Mesothelial cell of epicardium (in vitro differentiated cells): ENCODE measurements at places on chromosomes 7 and 10. TPM values are rescaled to one million over a fixed set of nuclear protein-coding genes. Genes with fewer than 3 reads are reported as not detected.
A peak's percentile ranks its signal among the peaks of the same experiment; 100 is the strongest.

Gene PLA2G12B
- total RNA-seq = not detected in 3 replicates

Gene ZNF804B
- total RNA-seq = 0.38 to 0.66 TPM (median 0.47 TPM) in 3 replicates

Gene SPDYE3
- not detected in 3 replicates for total RNA-seq

Gene AZGP1
- 0.27 to 0.56 TPM in 2 of 3 replicates, not detected in the other for total RNA-seq

Gene LRIT1
- not detected in 3 replicates for total RNA-seq

Gene ANXA8
- total RNA-seq = 2.0 to 2.8 TPM (median 2.3 TPM) in 3 replicates

Gene RARRES2
- 24.9 to 26.4 TPM (median 26.2 TPM) in 3 replicates for total RNA-seq

Gene SOSTDC1
- total RNA-seq = 12.7 to 13.6 TPM (median 13.0 TPM) in 3 replicates

GRCh38 chr7:22088827-22089226 lies 143.1 kb upstream of the CDCA7L start:
- no peaks in the 10 kb centered on the region for H3K36me3 ChIP-seq
- H3K4me1 ChIP-seq = peaks cover 5% of the 10 kb centered on the region
- peaks cover 9% of the 10 kb centered on the region for H3K27me3 ChIP-seq
- DNase-seq = no peak
- no peak overlapping the region for H3K27ac ChIP-seq
- H3K4me3 ChIP-seq = no peak overlapping the region

DNA sequence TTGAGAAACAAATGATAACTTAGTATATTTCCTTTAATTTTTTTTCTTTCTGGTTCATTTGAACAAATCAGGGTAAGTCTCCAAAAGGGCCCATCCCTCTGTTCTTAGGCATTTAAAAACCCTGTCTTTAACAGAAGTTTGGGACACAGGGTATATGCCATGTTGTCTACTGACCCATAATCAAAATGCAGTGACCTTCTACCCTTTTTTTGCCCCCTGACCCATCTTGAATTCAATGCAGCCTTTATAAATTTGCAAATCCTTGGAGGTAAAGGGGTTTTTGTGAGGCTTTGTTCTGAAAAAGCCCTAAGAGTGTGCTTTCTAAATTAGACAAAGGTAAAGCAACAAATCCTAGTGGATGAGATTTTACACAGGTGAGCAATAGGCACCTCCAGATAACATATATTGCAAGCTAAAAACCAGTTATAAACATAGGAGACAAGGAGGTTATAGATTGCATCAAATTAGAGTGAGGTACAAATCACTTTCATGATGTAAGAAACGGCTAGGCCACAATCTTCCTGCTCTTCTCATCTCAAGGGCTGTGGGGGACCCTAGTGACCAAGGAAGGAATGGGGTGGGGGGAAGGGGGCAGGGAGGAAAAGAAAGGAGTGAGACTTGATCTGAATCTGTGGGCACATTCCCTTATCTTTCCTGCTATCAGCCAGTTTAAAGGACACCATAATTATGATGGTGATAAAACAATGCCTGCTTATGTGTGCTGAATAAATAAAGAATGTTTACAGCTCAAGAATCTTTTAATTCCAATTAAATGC lies 2.7 kb downstream of the SKIDA1 start:
- DNase-seq = no peak
- H3K4me3 ChIP-seq = peak overlapping the region; percentile 60
- no peaks in the 10 kb centered on the region for H3K36me3 ChIP-seq
- H3K4me1 ChIP-seq = peaks cover 80% of the 10 kb centered on the region
- H3K27me3 ChIP-seq = no peaks in the 10 kb centered on the region
- peak overlapping the region; percentile 98 for H3K27ac ChIP-seq

DNA sequence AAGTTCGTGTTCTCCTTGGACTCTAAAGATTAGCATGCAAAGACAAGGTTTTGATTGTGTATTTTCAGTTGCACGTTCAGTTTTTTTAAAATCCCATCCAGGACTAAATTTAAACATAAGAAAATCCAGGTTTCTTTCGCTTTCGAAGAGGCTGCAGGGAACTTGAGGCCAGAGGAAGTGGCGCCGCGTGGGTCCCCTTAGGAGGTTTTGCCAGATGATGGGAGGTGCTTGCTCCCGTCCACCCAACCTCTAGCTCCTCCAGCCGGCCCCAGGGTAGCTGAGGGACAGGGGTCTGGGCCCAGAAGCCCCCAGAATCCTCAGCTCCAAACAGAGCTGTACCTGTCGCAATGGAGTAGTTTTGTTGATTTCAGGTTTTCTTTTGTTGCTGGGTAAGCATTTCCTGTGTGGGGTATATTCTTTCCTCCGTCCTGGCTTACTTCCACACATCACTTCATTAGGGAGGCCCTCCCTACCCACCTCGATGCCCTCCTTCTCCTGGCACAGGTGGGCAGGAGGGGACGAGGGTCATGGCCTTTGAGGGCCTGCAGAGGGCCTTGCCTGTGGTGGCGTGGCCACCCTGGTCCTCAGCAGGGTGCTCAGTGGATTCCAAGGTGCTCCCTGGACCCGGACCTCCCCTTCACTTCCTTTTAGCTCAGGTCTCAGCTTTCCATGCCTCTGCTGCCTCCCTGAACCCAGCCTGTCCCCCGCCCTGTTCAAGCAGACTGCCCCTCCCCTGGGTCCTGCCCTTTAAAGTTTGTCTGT lies 32.6 kb downstream of the LHPP start:
- no peaks in the 10 kb centered on the region for H3K4me1 ChIP-seq
- peaks cover 9% of the 10 kb centered on the region for H3K36me3 ChIP-seq
- no peak for DNase-seq
- H3K27ac ChIP-seq = no peak overlapping the region
- H3K27me3 ChIP-seq = no peaks in the 10 kb centered on the region

DNA sequence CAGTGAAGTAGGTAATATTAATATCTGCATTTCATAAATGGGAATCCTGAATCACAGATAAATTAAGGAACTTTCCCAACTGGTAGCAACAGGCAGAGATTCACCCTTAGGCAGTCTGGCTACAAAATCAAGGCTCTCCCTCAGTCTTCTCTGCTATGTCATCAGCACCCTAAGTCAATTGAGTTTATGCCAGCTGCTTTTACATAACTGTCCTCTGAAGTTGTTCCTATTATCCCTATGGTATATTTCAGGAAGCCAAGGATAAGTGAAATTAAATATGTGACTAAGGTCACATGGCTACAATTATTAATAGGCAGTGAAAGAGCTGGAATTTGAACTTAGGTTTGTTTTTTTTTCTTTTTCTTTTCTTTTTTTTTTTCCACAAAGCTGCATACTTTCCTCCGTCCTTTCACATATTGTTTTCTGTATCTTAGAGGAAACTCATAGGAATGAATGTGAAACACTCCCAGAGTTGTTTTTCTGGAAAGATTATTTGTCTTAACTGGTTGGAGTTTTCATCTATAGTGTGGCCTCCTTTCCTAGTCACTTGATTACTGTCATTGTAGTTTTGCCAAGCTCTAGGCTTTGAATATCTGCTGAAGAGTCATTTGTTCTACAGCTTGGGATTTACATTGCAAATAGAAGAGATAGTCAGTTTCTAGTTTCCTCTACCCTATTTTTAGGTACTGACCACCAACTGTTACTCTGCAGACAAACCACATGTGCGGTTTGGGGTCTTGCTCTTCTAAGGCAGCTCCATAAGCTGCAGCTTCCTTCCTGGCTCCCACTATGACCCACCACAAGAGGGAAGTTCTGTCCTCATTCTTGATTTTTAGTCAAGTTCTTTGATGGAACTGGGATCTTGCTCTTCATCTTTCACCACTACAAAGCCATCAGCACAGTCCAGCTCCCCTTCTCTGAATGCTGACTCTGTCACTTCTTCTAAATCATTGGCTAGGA lies 338.0 kb upstream of the KIAA1217 start:
- H3K36me3 ChIP-seq = no peaks in the 10 kb centered on the region
- no peak overlapping the region for H3K4me3 ChIP-seq
- no peaks in the 10 kb centered on the region for H3K27me3 ChIP-seq
- peaks cover 29% of the 10 kb centered on the region for H3K4me1 ChIP-seq
- DNase-seq = no peak
- peak overlapping the region; percentile 7 for H3K27ac ChIP-seq

DNA sequence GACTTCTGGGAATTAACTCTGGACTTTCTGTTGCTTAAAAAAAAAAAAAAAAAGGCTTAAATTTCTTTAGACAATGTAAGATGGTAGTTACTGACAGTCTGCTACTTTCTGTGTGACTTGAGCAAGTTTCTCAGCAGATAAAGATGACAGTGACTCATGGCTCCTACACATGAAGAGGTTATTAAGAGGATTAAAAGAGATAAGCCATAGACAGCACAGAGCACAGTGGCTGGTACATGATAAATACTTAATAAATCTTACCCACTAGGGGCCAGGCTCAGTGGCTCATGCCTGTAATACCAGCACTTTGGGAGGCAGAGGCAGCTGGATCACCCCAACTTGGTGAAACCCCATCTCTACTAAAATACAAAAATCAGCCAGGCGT lies 174.8 kb downstream of the JAZF1 start:
- no peak overlapping the region for H3K4me3 ChIP-seq
- peaks cover 30% of the 10 kb centered on the region for H3K4me1 ChIP-seq
- no peak for DNase-seq
- H3K36me3 ChIP-seq = no peaks in the 10 kb centered on the region

DNA sequence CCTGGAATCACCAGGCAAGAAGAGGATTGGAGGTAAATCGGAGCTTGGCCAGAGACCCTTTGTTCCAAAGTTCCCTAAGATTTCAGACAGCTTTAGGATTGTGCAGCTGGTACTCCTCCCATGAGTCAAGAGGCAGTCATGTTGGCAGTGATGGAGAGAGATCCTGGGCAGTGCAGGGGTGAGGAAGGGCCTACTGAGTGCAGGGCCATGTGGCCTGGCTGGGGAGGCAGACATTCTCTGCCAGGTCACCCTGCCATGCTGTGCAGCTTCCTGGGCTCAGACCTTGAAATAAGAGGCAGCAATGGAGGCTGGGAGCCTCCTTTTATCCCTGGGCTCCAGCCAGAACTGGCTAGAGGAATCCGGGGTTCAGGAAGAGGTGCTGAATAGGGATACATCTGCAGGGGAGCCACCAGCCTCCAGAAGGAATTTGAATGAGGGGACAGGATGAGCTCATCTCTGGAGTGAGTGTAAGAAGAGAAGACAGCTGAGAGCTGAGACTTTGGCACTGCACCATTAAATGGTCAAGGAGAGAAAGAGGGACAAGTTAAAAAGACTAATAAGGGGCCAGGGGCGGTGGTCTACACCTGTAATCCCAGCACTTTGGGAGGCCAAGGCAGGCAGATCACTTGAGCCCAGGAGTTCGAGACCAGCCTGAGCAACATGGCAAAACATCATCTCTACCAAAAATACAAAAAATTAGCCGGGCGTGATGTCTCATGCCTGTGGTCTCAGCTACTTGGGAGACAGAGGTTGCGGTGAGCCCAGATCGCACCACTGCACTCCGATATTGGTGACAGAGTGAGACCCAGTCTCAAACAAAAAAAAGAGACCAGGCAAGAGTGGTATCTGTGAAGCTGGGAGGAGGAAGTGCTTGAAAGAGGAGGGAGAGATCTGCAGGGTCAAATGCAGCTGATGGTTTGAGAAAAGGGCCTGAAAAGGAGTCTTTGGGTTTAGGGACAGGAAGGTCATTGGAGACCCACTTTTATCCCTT lies 12.0 kb downstream of the SFTPD start:
- no peaks in the 10 kb centered on the region for H3K36me3 ChIP-seq
- DNase-seq = no peak
- H3K4me1 ChIP-seq = no peaks in the 10 kb centered on the region

- no peak overlapping the region for H3K27ac ChIP-seq
- DNase-seq = no peak
- no peak overlapping the region for H3K4me3 ChIP-seq
- no peaks in the 10 kb centered on the region for H3K36me3 ChIP-seq
- peaks cover under 1% of the 10 kb centered on the region for H3K4me1 ChIP-seq
These were observed 284.8 kb downstream of the C7orf25 start for GRCh38 chr7:42627101-42627500.

- DNase-seq = no peak
- no peak overlapping the region for H3K4me3 ChIP-seq
- no peaks in the 10 kb centered on the region for H3K4me1 ChIP-seq
These were observed 64.5 kb downstream of the HIF1AN start for GRCh38 chr10:100600218-100600617.

GRCh38 chr10:77774940-77775391 lies 137.4 kb upstream of the KCNMA1 start:
- no peak overlapping the region for H3K27ac ChIP-seq
- DNase-seq = no peak
- peaks cover 24% of the 10 kb centered on the region for H3K36me3 ChIP-seq
- no peak overlapping the region for H3K4me3 ChIP-seq
- no peaks in the 10 kb centered on the region for H3K4me1 ChIP-seq

DNA sequence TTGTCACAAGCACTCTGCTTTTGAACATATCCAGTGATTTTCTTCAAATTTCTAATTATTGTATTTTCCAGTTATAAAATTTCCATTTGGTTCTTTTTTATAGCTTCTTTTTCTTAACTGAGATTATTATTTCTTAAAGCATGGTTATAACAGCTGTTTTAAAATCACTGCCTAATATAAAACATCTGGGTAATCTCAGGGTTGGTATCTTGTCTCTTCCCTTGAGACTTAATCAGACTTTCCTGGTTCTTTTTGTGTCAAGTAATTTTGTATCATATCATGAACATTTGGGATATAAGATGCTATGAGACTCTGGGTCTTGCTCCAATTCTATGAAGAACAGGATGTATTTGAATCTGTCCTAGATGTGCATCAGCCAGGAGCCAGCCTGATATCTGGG lies 93.6 kb downstream of the HIBADH start:
- no peak overlapping the region for H3K4me3 ChIP-seq
- no peaks in the 10 kb centered on the region for H3K27me3 ChIP-seq
- H3K36me3 ChIP-seq = peaks cover 39% of the 10 kb centered on the region
- peaks cover 9% of the 10 kb centered on the region for H3K4me1 ChIP-seq

DNA sequence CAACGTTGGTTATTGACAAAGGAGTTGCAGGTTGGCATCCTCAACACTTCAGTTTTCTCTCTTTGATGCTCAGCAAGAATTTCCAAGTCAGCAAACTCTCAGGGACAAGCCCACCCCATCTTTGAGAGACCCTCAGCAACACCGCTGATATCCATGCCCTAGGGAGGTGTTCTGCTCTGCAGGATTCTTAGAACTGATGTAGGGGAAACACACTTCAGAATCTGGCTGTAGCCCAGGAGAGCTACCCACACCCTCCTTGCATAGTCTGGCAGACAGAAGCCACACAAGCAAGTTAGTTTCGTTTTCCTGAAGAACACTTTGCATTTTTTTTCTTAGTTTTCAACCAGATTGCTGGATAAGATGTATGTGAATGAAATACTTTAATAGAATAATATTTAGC lies 822 bp downstream of the SAMD9L start:
- no peaks in the 10 kb centered on the region for H3K36me3 ChIP-seq
- peak overlapping the region; percentile 53 for H3K27ac ChIP-seq
- no peak for DNase-seq
- H3K4me3 ChIP-seq = peak overlapping the region; percentile 29
- peaks cover 52% of the 10 kb centered on the region for H3K27me3 ChIP-seq

DNA sequence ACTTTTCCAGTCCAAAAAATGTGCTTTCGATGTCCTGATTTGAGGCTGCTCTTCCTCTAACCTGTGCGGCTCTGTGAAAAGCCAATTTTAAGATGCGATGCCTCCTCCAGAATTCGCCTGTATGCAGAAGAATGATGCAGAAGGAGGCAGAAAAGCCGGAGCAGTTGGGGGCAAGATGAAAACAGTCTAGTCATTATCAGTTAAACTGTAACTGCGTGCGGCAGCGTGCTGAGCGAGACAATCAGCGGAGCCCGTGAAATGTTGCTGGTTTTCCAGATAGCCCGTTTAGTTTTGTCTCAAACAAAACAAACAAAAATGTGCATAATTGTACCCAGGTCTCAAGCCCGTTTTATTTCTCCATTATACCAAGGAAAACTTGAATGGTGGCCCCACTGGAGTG lies 137.0 kb upstream of the FGFR2 start:
- H3K27ac ChIP-seq = no peak overlapping the region
- no peak overlapping the region for H3K4me3 ChIP-seq
- no peak for DNase-seq
- H3K36me3 ChIP-seq = no peaks in the 10 kb centered on the region

- DNase-seq = no peak
- no peak overlapping the region for H3K4me3 ChIP-seq
- no peak overlapping the region for H3K27ac ChIP-seq
- no peaks in the 10 kb centered on the region for H3K36me3 ChIP-seq
These were observed 70.8 kb downstream of the FRMD4A start for GRCh38 chr10:14259696-14260566.
